ENCODE measurements at places on chromosomes 4 and X.

DNA sequence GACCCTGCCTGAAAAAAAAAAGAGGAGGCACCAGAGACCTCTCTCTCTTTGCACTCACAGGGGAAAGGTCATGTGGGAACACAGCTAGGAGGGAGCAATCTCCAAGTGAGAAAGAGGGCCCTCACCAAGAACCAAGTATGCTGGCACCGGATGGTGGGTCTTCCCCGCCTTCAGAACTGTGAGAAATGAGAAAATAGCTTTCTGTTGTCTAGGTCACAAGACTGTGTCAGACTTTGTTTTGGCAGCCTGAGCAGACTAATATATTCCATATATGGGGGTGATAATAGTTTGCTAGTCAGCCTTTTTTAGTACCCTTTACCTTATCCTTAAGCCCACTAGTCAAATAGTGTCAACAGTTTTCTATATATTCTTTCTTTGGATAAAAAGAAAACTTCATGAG is 193.0 kb downstream of the TRIML1 start:
- DNase-seq: no peak

DNA sequence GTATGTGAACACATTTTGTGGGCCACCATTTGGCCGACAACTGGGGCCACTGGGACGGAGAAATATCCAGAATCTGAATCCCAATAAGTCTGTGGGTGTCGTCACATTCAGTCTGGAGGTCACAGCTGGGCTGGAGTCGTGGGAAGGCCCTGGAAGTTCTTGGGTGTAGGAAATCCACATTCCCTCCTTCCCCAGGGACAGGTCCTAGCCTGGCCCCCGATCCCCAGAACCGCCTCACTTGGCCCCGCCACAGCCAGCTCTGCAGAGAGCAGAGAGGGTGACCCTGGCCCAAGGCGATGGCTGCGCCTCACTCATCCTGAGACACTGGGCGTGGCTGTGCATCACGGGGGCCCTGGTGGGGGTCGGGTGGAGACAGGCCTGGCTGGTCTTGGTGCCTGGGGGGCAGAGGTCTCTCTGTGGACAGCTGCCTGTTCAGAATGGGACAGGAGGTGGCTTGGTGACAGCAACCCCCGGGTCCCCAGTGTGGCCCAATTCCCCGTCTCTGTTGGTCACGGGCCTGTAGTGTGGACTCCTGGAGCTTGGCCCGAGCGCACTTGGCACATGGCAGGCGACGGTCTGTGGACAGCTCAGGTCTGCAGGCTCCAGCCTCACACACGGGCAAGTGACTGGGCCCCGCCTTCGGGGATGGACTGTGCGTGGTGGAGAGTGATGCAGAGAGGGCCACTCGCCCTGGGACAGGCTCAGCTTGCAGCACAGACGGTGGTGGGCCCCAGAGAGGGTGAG is 16.4 kb downstream of the DOK7 start:
- no peak for DNase-seq

DNA sequence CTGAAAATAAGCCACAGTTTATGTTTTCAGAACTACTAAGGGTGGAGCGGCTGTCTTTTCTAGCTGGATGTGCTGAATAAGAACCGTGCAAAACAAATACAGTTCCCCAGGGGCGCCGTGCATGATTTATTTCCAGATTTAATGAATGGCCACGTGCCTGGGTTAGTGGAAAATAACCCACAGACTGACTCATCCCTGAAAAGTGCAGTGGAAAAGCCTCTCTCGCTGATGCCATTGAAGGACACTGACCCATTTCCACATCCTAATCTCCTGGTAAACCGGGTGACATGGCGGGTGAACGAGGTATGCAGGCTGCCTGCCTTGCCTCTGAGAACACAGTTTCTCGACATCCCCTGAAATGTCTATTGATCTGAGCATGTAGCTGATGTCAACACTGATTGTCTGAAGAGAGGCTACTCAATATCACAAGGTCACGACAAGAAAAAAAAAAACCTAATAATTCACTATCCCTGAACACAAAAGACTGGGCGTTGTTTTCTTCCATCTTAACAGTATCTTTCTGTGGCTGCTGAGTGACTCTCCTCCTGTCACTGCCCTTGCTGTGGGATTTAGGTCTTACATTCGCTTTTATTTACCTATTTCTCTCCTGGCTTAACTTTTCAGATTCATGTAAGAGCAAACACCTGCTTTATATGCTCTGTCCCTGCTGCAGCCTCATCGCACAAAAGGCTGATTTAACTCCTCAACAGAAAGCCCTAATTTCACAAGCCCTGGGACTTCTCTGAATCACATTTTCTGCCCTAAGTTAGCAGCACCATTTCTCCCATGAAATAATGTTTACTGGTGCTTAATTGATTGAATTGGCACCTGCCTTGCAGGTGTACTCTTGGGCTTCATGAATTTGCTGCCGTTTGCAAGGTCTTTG is 76.9 kb upstream of the SCOC start:
- no peak for DNase-seq

GRCh38 chr4:159266981-159267868 is 164.3 kb downstream of the RAPGEF2 start:
- DNase-seq: no peak

- DNase-seq: no peak
These were observed 274.6 kb downstream of the NAF1 start for GRCh38 chr4:162891788-162892707.

GRCh38 chrX:106999002-106999975 is 723 bp downstream of the MORC4 start:
- peak; percentile 63 for DNase-seq

- DNase-seq: peak; percentile 37
These were observed 19.1 kb upstream of the TEX13B start for GRCh38 chrX:108001218-108001814.

- no peak for DNase-seq
These were observed 7.5 kb upstream of the ACSL1 start for GRCh38 chr4:184833046-184833838.

DNA sequence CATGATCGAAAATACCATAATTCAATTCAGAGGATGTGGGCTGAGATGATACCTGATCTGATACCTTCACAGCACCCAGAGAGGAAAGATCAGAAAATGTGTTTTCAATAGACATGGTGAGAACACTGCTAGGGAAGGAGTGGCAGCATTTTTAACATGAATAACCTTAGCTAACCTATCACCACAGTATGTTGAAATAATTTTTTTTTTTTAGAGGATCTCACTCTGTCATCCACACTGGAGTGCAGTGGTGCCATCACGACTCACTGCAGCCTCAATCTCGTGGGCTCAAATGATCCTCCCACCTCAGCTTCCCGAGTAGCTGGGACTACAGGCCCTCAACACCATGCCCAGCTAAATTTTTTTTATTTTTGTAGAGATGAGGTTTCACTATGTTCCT is 90.5 kb upstream of the RAPGEF2 start:
- no peak for DNase-seq

DNA sequence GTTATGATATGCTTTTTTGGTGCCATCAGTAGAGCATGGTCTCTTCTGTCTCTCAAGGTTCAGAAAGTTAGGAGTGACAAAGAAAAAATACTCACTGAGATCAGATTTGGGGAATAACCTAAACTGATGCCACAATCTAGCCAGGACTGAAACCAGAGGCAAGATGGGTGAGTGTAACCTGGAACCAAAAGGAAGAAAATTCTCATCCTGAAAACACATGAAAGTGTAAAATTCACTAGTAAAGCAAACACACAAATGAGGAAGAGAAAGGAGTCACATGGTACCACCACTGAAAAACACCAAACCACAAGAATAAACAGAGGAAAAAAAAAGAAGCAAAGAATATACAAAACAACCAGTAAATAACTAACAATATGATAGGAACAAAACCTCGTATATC is 96.4 kb downstream of the ANXA10 start:
- no peak for DNase-seq

GRCh38 chrX:39144323-39144722 is 343.1 kb downstream of the MID1IP1 start:
- no peak for DNase-seq

DNA sequence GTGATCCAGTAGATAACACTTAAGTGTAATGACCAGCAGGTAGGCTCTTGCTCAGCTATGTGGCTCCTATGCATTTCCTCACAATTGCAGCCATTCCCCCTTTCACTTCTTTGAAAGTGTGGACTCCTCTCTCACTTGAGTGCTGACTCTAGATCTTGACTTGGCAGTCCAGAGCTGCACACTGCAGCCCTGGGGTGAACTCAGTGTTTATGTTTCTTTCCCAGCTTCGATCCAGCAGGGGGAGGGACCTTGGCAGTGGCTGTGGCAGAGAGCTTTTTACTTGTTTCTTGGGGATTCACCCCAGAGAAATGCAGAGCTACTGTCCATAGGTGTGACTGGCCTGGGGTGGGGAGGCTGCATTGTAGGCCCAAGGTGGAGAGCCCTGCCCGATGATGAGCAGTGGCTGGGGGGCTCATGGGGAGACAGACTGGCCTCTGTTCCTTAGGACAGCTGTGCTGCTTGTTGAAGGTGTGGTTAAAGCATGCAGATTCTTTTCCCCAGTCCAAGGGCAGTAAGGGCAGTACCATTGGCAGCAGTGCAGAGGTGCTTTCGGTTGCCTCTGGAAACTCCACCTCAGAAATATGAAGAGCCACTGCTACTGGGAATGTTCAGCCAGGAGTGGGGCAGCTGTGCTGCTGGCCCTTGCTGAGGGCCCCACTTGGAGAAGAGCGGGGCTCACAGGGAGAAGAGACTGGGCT is 134.7 kb downstream of the SH3BGRL start:
- no peak for DNase-seq

DNA sequence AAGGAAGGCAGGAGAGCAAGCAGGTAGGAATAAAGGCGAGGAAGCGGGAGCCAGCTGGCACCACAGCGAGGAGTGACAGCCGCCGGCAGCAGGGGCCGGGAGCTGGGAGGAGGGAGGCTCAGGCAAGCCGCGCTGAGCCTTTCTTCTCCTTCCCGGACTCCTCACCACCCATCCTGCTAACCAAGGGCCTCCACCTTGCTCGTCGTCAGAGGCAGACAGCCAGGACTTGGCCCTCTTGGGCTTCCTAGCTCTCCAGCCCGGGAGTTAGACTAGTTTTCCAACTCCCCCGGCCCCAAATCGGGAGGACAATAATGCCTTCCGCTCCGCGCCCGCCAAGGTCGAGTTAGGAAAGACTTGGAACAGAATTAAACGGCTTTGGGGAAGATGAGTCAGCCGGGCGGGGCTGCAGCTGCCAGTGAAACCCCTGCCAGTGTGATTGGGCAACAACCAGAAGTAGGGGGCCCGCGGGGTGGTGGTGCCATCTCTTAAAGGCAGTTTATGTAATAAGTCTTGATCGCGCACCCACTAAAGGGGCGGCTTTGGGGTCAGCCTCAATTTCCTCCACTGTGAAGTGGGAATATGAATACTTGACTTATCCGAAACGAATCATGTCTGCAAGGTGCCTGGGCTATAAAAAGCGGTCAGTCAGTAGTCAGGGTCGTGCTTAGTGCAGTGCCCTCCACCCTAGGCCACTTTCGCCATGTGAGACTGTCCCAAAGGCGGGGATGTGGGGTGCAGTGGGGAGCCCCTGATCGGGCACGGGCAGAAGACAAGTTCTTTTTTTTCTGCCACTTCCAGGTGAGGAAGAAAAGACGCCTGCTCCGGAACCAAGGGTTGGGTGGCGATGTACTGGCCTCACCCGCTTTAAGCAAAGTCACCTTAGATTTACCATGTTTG is 6.7 kb upstream of the HSD17B10 start:
- peak; percentile 50 for DNase-seq

DNA sequence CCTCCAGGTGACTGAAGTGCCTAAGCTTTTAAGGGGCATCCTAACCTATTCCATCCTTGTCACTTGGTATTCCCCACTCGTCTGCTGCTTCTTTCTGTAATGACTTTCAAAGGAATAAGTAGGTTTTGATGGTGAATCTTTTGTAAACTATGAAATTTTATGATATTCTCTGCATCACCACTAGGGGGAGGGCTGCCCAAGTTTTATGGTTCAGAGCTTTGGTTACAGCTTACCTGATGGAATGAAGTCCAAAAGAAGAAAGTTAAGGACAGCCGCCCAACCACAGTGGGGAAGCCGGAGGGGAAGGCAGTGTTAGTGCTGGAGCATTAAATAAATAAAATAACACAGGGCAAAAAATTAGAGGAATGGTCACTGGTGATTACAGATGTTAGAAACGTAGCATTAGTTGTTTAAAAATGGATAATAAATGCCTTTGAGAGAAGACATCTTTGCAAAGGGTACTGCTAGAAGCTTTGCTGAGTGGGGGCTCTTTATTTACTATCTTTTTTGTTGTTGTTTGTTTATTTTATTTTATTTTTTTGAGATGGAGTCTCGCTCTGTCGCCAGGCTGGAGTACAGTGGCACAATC is 204.9 kb downstream of the GBA3 start:
- peak; percentile 38 for DNase-seq

Data from activated naive CD4-positive, alpha-beta T cell treated with anti-CD3 and anti-CD28 coated beads for 36 hours (primary cell).